Ecto neural progenitor cell (in vitro differentiated cells): ENCODE measurements at places on chromosomes 12 and 14.
A peak's percentile ranks its signal among the peaks of the same experiment; 100 is the strongest.

DNA sequence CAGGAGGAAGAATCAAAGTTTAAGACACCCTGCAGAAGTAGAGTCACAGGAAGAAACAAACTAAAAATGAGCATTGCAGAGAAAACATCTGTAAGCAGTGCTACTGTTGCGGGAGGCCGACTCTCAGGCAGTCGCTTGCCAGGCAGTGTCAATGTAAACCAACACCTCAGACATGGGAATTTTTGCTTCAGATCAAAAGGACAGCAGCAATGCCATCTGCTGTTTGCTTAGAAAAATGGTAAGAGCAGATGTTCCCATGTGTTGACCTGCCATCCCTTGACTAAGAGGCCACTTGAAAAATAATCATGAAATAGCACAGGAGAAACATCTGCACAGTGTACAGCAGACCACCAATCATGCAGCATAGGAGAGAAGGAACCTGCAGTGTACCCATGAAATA is 196.6 kb downstream of the SLC25A21 start:
- DNase-seq: no peak

- peak; percentile 42 for DNase-seq
Observed at GRCh38 chr14:92596331-92596907, 82.8 kb downstream of the RIN3 start.

DNA sequence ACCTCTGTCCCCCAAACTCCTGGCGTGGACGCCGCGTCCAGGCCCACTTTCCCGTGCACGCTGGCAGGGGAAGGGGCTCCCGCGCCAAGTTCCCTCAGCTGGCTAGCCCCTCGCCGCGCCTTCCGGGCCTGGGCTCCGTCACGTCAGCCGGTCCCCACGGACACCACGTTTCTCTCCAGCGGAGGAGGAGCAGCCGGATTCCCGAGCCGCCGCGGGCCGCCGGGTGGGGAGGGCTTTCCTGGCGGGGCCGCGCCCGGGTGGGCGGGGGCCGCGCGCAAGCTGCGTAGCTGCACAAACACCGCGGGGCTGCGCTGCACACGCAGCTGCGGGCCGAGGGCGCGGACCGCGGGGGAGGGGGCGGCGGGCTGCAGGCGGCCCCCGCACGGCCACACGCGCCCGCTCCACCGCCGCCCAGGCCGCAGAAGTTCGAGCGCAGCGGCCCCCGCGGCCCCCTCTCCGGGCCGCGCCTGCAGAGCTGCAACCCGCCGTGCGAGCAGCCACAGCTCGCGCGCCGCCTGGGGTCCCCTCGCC is 45.1 kb upstream of the PNMA1 start:
- DNase-seq: peak; percentile 67

GRCh38 chr12:7497661-7498060 is 5.9 kb downstream of the CD163 start:
- no peak for DNase-seq

- no peak for DNase-seq
Observed at GRCh38 chr12:103833095-103833775, 7.8 kb downstream of the NT5DC3 start.

DNA sequence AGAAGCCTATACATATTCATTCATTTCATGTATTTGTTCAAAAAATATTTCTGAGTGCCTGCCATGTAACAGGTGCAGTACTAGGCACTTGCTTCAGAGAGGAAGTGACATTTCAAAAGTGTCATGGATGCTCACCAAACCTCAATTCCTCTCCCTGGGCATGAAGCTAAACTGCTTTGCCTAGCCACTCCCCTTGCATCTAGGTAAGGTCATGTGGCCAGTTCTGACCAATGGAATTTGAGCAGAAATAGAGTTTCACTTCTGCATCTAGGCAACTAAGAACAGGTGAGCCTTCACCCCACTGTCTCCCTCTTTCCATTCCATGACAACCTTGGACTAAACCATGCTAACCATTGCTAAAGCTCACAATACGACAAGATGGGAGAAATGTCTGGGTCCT is 27.6 kb downstream of the TC2N start:
- DNase-seq: no peak

- no peak for DNase-seq
Observed at GRCh38 chr14:29351996-29352705, 575.5 kb downstream of the PRKD1 start.

DNA sequence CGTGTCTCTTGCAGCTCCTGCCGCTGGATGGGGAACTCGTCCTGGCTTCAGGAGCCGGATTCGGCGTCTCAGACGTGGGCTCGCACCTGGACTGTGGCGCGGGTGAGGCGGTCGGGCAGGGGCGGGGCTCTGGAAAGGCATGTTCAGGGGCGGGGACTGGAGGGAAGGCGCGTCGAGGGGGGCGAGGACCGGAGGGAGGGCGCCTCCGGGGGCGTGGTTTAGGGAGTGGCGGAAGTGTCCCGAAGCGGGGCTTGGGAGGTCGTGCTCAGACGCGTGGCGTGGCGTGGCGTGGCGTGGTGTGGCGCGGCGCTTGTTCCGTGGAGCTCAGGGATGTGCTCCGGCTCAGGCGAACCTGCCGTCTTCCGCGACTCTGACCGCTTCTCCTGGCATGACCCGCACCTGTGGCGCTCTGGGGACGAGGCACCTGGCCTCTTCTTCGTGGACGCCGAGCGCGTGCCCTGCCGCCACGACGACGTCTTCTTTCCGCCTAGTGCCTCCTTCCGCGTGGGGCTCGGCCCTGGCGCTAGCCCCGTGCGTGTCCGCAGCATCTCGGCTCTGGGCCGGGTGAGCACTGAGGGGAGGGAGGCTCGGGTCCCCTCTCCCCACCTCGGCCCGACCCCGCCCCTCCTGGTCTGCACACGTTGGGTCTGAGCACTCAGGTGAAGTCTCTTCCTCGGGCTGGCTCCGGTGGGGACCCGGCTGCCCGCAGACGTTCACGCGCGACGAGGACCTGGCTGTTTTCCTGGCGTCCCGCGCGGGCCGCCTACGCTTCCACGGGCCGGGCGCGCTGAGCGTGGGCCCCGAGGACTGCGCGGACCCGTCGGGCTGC is 6.2 kb downstream of the AMN start:
- peak; percentile 84 for DNase-seq

DNA sequence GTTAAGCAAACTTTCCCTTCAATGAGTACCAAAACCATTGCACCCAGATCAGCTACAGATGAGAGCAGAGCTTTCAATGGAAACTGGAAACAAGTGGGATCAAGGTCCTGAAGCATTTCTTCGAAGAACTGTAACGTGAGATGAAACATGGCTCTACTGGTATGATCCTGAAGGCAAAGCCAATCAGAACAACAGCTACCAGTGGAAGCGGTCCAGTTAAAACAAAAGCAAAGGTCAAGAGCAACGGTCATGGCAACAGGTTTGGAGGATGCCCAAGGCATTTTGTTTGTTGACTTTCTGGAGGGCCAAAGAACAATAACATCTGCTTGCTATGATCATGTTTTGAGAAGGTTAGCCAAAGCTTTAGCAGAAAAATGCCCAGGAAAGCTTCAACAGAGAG is 137.9 kb upstream of the CPSF6 start:
- no peak for DNase-seq

DNA sequence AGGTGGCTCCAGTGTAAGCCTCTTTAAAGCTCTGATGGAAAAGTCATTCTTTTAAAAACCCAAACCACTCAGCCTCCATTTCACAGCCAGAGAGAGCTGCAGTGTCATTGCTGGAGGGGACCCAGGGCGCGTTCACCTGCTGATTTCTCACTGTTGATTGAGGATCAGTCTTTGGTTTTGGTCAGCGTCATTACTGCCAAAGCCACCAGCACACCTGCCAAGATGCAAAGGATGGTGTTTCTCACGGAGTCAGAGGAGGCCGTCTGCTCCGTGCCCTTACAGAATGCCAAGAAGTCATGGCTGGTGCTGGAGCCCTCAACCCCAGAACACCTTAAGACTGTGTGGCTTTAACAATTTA is 32.8 kb upstream of the BATF start:
- DNase-seq: no peak

DNA sequence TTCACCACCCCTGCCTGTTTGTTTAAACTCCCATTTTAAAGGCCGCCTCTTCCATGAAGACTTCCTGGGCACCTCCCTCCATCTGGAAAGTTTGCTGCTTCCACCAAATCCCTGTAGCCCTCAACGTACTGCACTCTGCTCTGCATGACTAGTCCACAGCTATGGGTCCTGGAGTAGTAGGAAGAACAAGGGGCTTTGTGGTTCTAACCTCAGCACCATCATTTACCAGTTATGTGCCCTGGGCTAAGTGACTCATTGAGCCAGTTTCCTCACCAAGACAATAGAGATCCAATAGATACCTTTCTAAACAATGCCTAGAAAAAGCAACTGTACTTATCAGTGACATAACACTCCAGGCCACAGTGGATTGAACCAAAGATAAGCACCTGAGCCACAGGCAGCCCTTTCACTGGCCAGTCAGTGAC is 8.5 kb upstream of the LTBP2 start:
- DNase-seq: no peak

GRCh38 chr14:67665868-67666267 is 8.6 kb downstream of the VTI1B start:
- DNase-seq: no peak

- no peak for DNase-seq
Observed at GRCh38 chr14:53458368-53458814, 305.3 kb upstream of the DDHD1 start.

- no peak for DNase-seq
Observed at GRCh38 chr14:86237733-86238132, 707.8 kb downstream of the FLRT2 start.

DNA sequence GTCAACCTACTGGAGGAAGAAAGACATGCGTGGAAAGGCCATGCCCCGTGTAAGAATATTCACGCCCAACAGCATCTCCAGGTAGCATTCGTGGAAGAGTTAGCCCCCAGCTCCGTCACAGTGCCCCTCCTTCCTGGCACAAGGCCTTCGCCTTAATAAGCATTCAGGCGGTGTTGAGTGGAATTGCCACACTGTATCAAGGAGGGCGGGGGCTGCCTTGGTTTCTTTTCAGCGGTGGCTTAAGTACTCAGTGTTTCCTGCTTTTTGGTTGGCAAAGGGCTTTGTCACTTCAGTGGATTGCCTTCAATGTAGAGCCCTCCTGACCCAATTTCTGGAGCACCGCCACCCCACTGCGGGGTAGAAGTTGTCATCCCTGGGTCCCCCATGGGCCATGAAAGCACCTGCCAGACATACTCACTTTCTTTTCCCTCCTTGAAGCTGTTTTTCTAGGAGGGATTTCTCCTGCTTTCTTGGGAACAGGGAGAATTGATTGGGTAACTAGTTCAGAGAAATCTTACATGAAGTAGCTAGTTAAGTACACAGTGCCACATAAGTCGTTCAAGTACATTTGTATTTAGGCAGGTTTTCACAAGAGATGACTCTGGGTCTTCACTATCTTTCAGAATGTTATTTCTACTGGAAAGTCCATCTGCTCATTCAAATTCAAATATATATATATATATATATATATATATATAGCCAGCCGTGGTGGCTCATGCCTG is 65.5 kb upstream of the STON2 start:
- no peak for DNase-seq

GRCh38 chr14:21748869-21749303 is 75.3 kb upstream of the OR4E1 start:
- peak; percentile 69 for DNase-seq

DNA sequence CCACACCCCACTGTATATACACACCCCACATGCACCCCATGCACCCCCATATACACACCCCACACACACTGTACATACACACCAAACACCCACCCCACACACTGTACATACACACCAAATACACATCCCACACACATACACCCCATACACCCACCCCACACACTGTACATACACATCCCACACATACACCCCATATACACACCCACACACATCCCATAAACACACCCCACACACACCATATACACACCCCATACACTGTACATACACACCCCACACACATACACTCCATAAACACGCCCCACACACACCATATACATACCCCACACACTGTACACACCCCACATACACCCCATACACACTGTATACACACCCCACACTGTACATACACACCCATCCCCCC is 82.3 kb downstream of the NOC4L start:
- no peak for DNase-seq

GRCh38 chr14:93759719-93760307 is 28.5 kb downstream of the PRIMA1 start:
- DNase-seq: no peak

- DNase-seq: no peak
Observed at GRCh38 chr12:19744705-19745218, 305.5 kb downstream of the AEBP2 start.

GRCh38 chr14:78746086-78746595 is 576.0 kb downstream of the NRXN3 start:
- no peak for DNase-seq

DNA sequence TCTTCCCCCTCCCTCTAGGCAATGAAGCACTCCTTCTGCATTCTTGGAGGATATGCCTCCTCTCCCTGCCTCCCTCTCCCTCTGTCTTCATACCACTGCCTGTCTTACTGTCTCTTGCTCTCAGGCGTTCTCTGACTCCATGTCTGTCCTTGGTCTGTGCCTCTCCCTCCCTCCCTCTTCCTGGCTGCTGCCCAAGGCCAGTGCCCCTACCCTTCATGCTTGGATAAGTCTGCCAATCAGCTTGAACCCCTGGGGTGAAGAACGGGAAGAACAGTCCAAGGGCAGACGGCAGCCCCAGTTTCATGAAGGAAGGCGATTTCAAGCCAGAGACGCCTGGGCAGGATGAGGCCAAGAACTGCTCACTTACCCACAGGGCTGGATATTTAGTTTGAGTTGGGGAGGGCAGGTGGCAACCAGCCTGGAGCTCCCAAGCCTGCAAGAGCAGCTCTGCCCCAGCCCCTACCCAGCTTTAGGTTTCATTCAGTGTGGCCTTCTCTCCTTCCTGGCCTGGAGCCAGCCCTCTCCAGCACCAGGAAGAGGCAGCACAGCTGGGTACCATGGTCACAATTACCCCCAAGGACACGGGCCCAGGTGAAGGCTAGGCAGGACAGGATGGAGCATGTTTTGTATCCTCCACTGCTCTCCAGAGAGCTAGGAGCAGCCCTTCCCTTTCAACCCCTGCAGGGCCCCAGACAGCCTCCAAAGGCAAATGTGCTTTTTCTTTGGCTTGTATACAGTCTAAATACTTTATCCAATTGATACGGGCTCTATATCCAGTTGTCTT is 35.8 kb upstream of the LTBP2 start:
- DNase-seq: no peak

GRCh38 chr12:78981-79380 is 12.4 kb downstream of the IQSEC3 start:
- no peak for DNase-seq

GRCh38 chr12:109523504-109523903 is 46.1 kb downstream of the UBE3B start:
- DNase-seq: no peak

DNA sequence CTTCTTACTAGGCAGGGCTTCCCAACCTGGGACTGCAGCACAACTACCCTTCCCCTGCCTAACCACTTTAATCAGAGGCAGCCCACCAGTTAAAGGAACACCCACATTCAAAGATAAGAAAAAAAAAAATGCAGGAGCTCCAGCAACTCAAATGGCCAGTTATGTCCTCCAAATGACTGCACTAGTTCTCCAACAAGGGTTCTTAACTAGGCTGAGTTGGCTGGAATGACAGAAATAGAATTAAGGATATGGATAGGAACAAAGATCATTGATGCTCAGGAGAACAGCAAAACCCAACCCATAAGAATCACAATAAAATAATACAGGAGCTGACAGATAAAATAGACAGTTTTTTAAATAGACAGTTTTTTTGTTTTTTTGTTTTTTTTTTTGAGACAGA is 154.2 kb downstream of the PLCZ1 start:
- DNase-seq: no peak
